ENCODE measurements at places on chromosomes 7 and 10. TPM values are rescaled to one million over a fixed set of nuclear protein-coding genes. Genes with fewer than 3 reads are reported as not detected.
A peak's percentile ranks its signal among the peaks of the same experiment; 100 is the strongest.

The PAPOLB gene
- total RNA-seq, result not detected

The NUDT5 gene
- 10.2 TPM for total RNA-seq

The VAX1 gene
- total RNA-seq, result not detected

The FAM107B gene
- total RNA-seq, result 3.7 TPM

The ODAD2 gene
- total RNA-seq, result not detected

The ZNF487 gene
- total RNA-seq, result 3.9 TPM

The DHTKD1 gene
- total RNA-seq, result 12.6 TPM

The GIMAP1 gene
- 21.2 TPM for total RNA-seq

The CRPPA gene
- total RNA-seq, result not detected

DNA sequence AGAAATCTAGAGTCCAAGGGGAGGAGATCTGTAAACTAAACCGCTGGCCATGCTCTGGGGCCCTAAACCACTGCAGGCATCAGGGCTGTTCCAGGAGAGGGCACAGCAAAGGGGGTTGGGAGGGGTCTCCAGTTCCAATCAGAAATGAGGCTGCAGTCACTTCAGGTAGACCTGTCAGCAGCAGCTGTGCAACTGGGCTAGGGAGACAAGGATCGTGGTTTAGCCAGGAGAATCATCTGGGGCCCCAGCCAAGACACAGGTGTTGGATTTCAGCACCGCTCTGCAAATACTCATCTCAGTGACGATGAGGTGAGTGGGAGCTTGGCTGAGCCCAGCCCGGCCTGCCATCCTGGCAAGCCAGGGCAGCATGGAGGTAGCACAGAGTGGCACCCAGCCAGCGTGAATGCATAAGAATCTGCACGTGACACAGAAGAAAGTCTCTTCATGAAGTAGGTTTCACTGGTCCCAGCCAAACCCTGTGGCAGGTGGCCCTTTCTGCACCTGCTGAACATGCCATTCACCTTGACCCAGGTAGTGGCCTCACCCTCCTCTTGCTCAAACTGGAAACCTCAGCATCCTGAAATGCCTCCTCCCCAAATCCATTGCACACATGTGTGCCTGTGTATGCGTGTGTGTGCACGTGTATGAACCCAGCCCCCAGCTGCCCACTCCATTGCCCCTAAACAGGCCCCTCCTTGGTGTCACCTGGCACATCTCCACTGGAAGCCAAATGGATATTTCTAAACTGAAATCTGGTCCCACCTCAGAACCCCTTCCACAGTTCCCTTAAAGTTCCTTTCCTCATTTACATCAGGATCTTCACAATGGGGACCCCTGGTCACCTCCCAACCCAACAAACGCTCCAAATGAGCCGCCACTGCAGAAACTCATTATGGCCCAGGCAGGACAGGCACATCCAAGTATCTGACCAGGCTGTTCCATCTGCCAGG is 9.6 kb downstream of the GPRIN2 start:
- no peaks in the 10 kb centered on the region for H3K36me3 ChIP-seq
- peaks cover 2% of the 10 kb centered on the region for H3K4me1 ChIP-seq
- H3K27me3 ChIP-seq, result no peaks in the 10 kb centered on the region
- peak; percentile 64 for DNase-seq

- no peak for DNase-seq
- no peak overlapping the region for H3K4me3 ChIP-seq
- no peaks in the 10 kb centered on the region for H3K27me3 ChIP-seq
- H3K4me1 ChIP-seq, result no peaks in the 10 kb centered on the region
These were observed 87.8 kb upstream of the DYNC1I1 start for GRCh38 chr7:95684505-95684904.

- H3K4me1 ChIP-seq, result no peaks in the 10 kb centered on the region
- peak overlapping the region; percentile 36 for H3K4me3 ChIP-seq
- no peaks in the 10 kb centered on the region for H3K36me3 ChIP-seq
- H3K27ac ChIP-seq, result no peak overlapping the region
These were observed 184.0 kb downstream of the FANK1 start for GRCh38 chr10:126080291-126080825.

DNA sequence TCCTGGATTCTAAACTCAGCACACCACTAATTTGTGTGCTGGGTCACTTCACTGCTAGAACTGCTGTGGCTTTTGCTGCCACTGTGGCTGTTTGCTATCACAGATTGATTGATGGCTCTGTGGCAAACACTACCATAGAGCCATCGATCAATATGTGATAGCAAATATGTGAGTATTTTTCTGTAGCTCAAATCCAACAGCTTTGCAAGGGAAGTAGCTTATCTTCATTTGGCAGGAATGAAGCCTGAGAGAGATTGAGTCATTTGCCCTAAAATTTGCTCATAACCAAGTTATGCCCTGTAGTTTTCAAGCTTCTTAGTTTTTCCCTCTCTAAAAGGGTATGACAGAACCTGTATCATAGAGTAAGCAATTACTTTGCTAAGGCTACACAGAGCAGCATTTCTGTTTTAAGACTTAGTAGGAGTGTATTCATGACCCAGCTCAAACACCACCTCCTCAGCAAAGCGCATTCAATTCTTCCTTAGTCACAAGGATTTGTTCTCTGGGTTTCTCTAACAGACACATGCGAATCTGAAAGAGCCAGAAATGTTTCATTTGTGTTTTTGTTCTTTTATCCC is 43.1 kb downstream of the MINPP1 start:
- no peaks in the 10 kb centered on the region for H3K27me3 ChIP-seq
- peak overlapping the region; percentile 71 for H3K27ac ChIP-seq
- peaks cover 2% of the 10 kb centered on the region for H3K36me3 ChIP-seq
- peaks cover 3% of the 10 kb centered on the region for H3K4me1 ChIP-seq
- DNase-seq, result no peak
- no peak overlapping the region for H3K4me3 ChIP-seq

DNA sequence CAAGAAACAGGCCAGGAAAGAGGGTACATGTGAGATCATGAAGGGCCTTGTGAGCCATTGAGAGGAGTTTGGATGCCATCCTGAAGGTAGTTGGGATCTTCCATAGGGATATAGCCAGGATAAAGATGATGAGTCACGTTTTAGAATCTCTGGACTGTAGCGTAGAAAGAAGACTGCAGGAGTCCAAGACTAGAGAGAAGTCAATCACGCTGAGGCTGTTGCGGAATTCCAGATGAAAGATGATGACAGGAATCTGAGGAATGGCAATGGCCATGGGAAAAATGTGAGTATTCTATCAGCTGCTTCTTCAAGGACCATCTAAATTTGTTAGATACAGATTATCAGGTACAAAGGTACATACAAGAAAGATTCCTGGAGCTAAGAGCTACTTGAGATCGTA is 711.3 kb downstream of the GRM8 start:
- H3K36me3 ChIP-seq, result no peaks in the 10 kb centered on the region
- no peak overlapping the region for H3K27ac ChIP-seq
- H3K4me1 ChIP-seq, result no peaks in the 10 kb centered on the region
- no peaks in the 10 kb centered on the region for H3K27me3 ChIP-seq
- no peak overlapping the region for H3K4me3 ChIP-seq

DNA sequence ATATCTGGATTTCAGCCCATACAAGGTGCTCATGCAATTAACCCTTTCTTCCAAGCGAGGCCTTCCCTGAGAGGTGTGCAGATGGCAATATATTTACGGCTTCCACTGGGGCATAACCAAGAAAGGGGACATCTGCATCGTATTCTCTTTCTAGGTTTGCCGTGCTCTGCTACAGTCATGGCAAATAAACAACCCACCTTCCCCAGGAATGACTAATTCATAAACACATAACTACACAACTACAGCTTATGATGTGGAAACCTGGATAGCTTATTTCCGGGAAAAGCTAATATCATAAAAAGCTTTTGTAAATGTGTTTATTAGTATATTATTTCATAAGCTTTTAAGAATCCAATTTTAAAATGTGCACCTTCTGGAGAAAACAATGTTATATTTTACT is 120.0 kb downstream of the CAMK1D start:
- no peak overlapping the region for H3K27ac ChIP-seq
- DNase-seq, result no peak
- no peaks in the 10 kb centered on the region for H3K36me3 ChIP-seq

DNA sequence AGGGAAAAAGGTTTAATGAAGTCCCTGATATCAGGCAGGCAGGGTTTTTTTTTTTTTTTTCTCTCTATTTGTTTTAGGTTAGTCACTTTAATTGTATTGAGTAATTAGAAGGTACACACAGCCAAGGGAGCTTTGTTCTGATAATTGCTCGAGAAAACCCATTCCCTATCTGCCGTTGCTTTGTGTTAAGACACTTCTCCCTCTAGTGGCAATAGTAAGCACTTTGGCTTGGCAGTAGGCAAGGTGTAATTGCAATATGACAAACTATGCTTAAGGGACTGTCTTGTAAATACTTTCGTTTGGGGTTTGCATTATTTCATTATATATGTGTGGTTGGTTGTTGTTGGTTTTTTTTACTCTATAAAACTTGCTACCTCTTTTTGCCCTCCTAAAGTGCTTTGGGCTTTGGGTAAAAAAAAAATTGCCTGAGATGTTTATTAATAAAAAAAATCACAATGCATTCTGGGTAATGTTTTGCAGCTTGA is 113.4 kb downstream of the BTRC start:
- no peaks in the 10 kb centered on the region for H3K36me3 ChIP-seq
- no peak for DNase-seq
- no peaks in the 10 kb centered on the region for H3K27me3 ChIP-seq
- H3K4me3 ChIP-seq, result no peak overlapping the region

DNA sequence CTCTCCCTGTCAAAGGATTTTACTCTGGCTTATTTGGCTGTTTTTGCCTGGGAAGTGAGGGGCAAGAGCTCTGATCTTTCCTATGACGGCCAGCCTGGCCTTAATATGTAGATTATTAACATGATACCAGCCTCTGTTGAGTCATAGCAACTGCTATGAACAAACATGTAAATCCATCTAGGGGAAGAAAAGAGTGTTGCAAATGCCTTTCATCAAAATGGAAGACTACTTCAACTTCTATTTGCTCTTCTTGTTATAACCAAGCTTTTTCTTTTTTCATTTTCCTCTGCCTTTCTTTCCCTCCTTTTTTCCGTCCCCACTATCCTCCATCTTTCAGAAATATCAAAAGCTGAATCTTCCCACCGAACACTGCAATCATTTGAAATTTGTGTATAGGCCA is 46.6 kb downstream of the BTRC start:
- H3K36me3 ChIP-seq, result no peaks in the 10 kb centered on the region
- DNase-seq, result no peak
- no peaks in the 10 kb centered on the region for H3K4me1 ChIP-seq
- H3K27me3 ChIP-seq, result no peaks in the 10 kb centered on the region

GRCh38 chr10:58177362-58177947 is 90.2 kb downstream of the IPMK start:
- H3K36me3 ChIP-seq, result no peaks in the 10 kb centered on the region
- DNase-seq, result no peak
- no peaks in the 10 kb centered on the region for H3K4me1 ChIP-seq
- no peak overlapping the region for H3K27ac ChIP-seq
- H3K4me3 ChIP-seq, result no peak overlapping the region

DNA sequence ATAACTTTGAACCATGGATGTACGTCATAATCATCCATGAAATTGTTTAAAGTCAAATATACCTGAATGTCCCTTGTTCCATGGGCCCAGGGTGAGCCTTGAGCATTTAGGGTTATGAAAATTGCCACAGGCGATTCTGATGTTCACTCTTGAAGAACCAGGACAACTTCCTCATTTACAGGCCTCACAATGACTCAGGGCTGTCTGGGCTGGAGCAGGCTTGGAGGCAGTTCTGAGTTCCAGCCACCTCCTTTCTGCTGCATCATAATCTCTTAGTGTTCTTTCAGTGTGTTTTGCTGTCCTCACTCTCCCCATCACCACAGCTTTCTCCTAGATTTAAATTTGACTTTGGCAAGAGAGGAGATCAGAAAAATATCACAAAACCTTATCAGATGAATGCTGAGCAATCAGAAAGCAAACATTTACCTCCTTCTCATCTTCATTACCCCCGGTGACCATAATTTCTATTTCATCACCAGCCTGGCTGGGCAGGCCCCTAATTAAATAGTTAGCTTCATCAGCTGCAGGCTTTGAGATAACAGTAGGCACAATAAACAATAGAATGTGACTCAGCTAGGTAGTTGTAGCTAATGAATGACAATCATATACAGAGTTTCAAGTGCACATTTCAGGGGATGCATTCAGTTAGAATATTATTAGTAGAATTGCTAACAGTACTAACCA is 571.0 kb downstream of the SH2D4B start:
- H3K4me1 ChIP-seq, result no peaks in the 10 kb centered on the region
- no peak overlapping the region for H3K27ac ChIP-seq
- no peak overlapping the region for H3K4me3 ChIP-seq
- H3K36me3 ChIP-seq, result no peaks in the 10 kb centered on the region
- no peaks in the 10 kb centered on the region for H3K27me3 ChIP-seq
- DNase-seq, result no peak

DNA sequence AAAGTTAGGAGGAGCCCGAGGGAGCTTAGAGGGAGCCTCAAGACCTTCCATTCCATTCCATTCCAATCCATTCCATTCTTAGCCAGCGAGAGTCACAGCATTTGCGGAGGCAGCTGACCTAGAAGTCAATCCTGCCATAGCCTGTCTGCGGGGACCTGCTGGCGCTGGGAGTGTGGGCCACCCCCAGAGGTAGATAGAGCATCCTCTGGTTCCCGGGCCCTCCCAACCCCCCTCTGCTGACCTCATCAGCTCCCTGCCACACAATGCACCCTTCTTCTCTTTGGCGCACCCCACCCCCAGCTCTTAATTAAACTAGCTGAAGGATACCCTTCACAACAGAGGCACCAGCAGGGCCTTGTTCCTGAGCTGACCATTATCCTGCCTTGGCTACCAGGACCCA is 152.5 kb upstream of the ZMIZ1 start:
- H3K27ac ChIP-seq, result no peak overlapping the region
- H3K4me1 ChIP-seq, result no peaks in the 10 kb centered on the region
- H3K36me3 ChIP-seq, result no peaks in the 10 kb centered on the region
- no peaks in the 10 kb centered on the region for H3K27me3 ChIP-seq

DNA sequence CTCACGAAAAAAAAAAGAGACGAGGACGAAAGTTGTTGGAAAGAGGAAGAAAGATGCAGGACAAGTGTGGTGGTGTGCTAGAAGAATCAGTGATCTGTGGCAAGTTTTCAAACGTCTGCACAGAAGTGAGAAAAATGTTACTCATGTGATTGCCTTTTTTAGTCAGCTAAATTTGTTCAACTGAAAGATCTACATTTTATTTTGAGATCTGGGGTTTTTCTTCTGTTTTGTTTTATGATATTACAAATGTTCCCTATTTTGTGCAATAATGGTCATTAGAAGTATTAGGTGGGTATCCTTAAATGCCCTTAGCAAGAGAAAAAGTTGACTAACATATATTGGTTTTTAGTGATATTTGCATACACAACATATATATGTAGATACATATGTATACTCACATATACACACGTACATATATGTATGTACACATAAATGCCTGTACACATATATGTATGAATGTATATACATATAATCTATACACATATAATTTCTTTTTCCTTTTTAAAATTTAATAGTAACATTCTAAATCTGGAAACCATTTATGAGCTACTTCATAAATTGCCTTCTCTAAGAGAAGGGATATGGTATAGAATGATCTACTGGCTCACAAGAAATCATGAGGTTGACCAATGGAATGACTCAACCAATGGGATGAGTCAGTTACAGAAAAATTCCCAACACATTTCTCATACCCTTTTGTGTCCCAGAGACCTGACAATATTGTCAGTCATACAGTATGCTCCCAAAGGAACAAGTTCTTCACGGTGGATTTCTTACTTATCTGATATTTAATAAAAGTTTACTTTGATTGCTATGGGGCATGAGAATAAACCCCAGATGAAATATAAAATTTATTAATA is 38.4 kb downstream of the SLC39A12 start:
- H3K27ac ChIP-seq, result no peak overlapping the region
- H3K4me1 ChIP-seq, result no peaks in the 10 kb centered on the region
- no peaks in the 10 kb centered on the region for H3K27me3 ChIP-seq
- DNase-seq, result no peak

- H3K27ac ChIP-seq, result no peak overlapping the region
- no peak overlapping the region for H3K4me3 ChIP-seq
- H3K27me3 ChIP-seq, result no peaks in the 10 kb centered on the region
- H3K4me1 ChIP-seq, result no peaks in the 10 kb centered on the region
- no peaks in the 10 kb centered on the region for H3K36me3 ChIP-seq
- no peak for DNase-seq
These were observed 130.4 kb upstream of the GHITM start for GRCh38 chr10:84008878-84009277.
